Kidney (tissue), 22 donors: ENCODE measurements at places on chromosomes 4 and X. TPM values are rescaled to one million over a fixed set of nuclear protein-coding genes. Genes with fewer than 3 reads are reported as not detected.
A peak's percentile ranks its signal among the peaks of the same experiment; 100 is the strongest.

- no peak overlapping the region for H3K4me3 ChIP-seq
- peaks cover 6% of the 10 kb centered on the region for H3K4me1 ChIP-seq
- H3K27me3 ChIP-seq, result no peaks in the 10 kb centered on the region
- H3K27ac ChIP-seq, result no peak overlapping the region
- no peaks in the 10 kb centered on the region for H3K36me3 ChIP-seq
Measured at GRCh38 chr4:128665514-128665913, 144.0 kb upstream of the JADE1 start.

Gene PPARGC1A
- 80.8 TPM for total RNA-seq

- H3K4me1 ChIP-seq, result no peaks in the 10 kb centered on the region
- no peaks in the 10 kb centered on the region for H3K36me3 ChIP-seq
- DNase-seq, result no peak
- no peaks in the 10 kb centered on the region for H3K27me3 ChIP-seq
Measured at GRCh38 chr4:129823105-129823504, 727.2 kb downstream of the C4orf33 start.

Gene CLGN
- 0.44 TPM for total RNA-seq

GRCh38 chrX:140744085-140744484 lies 34.5 kb downstream of the LINC00632 start:
- H3K27me3 ChIP-seq, result no peaks in the 10 kb centered on the region
- no peaks in the 10 kb centered on the region for H3K36me3 ChIP-seq
- H3K4me3 ChIP-seq, result no peak overlapping the region
- H3K27ac ChIP-seq, result no peak overlapping the region

GRCh38 chr4:110621839-110622751 lies 782 bp downstream of the PITX2 start:
- H3K36me3 ChIP-seq, result no peaks in the 10 kb centered on the region
- peak overlapping the region; percentile 11 for H3K4me3 ChIP-seq
- H3K4me1 ChIP-seq, result no peaks in the 10 kb centered on the region
- DNase-seq, result peak; percentile 65
- peaks cover 94% of the 10 kb centered on the region for H3K27me3 ChIP-seq

Gene AFAP1
- 26.3 TPM for total RNA-seq

- DNase-seq, result no peak
- no peaks in the 10 kb centered on the region for H3K27me3 ChIP-seq
- H3K36me3 ChIP-seq, result no peaks in the 10 kb centered on the region
Measured at GRCh38 chr4:145797278-145797677, 117.3 kb downstream of the C4orf51 start.
